ENCODE measurements at places on chromosomes 12 and 14.
A peak's percentile ranks its signal among the peaks of the same experiment; 100 is the strongest.

- DNase-seq: no peak
Measured at GRCh38 chr12:125382926-125383325, 317.7 kb downstream of the AACS start.

- DNase-seq: no peak
Measured at GRCh38 chr14:24535737-24536136, 27.7 kb upstream of the CMA1 start.

GRCh38 chr14:29953501-29953900 is 25.9 kb upstream of the PRKD1 start:
- no peak for DNase-seq

- DNase-seq: peak; percentile 71
Measured at GRCh38 chr12:89353823-89354611, 1.7 kb upstream of the DUSP6 start.

GRCh38 chr12:19778172-19778571 is 338.9 kb downstream of the AEBP2 start:
- no peak for DNase-seq

DNA sequence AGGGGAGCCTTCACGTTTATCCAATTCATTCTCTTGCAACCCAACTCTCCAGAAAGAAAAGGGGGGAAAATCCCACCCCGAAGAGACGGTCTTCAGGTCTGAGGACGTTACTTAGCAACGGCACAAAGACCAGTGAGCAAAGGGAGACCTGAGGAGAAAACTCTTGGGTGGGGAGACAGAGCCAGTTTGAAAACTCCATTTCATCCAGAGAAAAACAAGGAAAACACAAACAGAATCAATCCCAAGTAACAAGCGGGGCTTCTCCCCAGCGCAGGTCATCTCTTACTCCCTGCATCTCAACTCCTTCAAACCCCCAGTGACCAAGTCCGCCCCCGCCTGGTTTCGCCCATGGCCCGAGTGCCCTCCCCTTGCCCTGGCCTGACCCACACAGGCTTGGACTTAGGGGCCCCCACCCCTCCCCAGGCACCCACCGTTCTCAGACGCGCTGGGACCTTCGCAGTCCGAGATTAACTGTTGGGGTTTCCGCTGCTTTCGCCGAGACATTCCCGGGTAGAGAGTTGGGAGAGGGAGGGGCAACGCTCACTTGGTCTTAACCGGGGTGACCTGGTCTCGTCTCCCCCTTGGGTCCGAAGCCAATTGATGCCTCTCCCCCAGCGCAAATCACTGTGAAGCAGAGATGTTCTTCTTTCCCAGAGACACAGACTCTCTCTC is 10.4 kb upstream of the SALL2 start:
- no peak for DNase-seq

DNA sequence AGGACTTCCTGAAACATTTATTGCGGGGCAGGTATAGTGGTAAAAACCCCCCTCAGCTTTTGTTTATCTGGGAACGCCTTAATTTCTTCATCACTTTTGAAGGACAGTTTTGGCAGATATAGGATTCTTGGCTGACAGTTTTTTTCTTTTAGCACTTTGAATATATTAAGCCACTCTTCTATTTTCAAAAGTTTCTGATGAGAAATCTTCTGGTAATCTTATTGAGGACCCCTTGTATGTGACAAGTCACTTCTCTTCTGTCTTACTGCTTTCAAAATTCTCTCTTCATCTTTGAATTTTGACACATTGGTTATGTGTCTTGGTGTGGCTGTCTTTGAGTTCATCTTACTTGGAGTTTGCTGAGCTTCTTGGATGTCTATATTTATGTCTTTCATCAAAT is 59.1 kb downstream of the ATP23 start:
- no peak for DNase-seq

DNA sequence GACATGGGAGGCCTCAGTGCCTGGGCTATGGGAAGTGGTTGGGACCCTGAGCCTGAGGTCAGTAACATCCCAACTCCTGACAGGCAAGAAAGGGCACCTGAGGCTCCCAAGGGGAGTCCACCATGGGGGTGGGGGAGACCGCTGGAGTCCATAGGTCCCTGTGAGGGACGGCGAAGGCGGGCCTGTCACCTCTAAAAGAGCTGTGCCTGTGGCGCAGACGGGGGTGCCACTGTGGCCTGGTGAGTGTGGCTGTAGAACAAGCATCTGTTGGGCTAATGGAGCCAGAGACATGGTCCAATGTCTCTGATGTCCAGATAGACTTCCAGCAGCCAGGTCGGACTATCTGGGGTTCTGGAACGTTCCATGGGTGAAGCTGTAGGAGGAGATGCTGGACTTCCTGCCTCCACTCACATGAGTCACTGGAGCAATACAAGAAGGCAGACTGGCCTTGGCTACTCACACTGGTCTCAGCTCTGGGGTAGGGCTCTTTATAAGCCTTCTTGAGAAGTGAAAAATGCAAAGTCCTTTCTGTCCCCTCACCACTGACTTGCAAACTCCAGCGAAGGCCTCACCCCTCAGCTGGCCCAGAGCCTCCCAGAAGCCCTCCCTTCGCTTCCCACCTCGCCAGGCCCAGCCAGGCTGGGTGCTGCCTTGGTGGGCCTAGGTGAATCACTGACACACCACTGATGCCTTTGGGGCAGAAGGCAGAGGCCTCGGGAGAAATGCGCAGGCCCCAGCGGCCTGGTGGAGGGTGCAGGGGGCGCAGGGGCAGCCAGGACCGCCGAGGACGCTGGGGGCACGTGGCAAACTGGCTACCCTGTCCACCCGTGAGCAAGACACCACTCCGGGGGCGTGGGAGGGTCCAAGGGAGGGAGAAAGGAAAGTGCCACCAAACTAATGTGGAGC is 1.1 kb upstream of the TRAF3 start:
- DNase-seq: no peak

DNA sequence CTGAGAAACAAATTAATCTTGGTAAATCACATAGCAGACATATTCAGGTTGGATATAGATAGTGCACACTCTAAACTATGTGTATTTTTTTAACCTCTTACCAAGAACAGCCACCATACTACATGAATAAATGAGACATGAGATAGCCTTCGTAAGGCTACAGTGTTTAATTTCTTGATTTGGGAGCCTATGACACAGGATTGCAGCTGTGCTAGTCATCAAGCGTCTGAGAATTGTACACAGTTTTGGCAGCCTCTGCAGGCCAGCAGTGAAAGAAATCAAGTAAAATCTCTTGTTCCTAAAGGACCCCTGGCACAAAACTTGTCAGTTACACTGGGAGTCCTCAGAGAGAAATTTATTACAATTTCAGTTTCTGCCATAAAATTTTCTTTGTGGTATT is 236.1 kb downstream of the C12orf50 start:
- DNase-seq: no peak

DNA sequence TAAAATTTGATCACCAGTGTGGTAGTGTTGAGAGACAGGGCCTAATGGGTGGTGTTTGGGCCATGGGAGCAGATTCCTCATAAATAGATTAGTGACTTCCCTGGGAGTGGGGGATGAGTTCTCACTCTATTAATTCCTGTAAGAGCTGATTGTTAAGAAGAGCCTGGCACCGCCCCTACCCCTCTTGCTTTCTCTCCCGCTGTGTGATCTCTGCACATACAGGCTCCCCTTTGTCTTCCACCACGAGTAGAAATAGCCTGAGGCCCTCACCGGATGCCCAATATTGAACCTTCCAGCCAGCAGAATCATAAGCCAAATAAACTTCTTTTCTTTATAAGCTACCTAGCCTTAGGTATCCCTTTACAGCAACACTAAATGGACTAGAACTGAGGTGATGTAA is 31.9 kb upstream of the CAND1 start:
- no peak for DNase-seq

- DNase-seq: no peak
Measured at GRCh38 chr14:53855127-53855526, 101.5 kb downstream of the BMP4 start.

DNA sequence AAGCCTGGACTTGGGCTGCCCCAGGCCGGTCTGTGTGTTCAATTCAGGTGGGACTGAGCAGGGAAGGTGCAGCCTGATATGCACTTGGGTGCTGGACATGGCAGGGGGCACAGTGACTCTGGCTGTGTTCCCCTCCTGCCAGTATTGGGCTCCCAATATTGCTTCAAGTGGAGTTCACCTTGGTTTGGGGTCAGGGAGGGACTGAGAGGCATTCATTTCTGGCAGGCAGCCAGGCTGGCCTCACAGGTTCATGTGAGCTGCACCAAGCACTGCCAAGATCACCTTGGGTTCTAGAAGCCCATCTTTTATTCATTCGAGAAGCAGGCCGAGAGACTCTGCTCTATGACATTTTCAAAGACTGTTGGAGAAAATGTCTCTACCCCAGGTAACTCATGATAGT is 245.0 kb downstream of the CHST11 start:
- no peak for DNase-seq

DNA sequence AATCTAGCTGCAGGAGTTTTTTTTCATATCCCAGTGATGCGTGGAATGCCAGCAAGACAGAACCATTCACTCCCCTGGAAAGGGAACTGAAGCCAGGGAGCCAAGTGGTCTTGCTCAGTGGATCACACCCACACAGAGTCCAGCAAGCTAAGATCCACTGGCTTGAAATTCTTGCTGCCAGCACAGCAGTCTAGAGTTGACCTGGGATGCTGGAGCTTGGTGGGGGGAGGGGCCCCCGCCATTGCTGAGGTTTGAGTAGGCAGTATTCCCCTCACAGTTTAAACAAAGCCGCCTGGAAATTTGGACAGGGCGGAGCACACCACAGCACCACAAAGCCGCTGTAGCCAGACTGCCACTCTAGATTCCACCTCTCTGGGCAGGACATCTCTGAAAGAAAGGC is 86.9 kb upstream of the STXBP6 start:
- DNase-seq: no peak

- peak; percentile 65 for DNase-seq
Measured at GRCh38 chr12:4164559-4165558, 108.7 kb upstream of the CCND2 start.

GRCh38 chr14:92460916-92461579 is 52.5 kb upstream of the RIN3 start:
- peak; percentile 32 for DNase-seq

DNA sequence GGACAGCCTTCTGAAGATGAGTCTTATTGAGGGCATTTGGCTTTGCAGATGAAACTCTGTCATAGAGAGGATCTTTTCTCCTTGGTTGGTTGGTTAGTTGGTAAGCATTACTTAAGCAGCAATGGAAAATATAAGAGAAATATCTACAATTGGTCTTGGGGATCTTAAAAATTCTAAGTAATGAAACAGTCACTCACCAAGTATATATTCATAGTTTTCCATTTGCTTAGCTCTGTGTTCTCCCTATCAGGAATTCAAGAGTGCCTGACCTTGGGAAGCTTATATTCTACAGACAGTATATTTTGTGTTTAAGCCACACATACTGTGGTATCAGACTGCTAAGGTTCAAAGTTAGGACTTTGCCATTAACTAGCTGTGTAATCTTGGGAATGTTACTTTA is at the start of gene OR5AU1:
Gene OR5AU1, minus strand, starts transcription at position 101 of the 400 bp plus-strand sequence. CDS start 191 bp downstream, outside the sequence.
- no peak for DNase-seq

DNA sequence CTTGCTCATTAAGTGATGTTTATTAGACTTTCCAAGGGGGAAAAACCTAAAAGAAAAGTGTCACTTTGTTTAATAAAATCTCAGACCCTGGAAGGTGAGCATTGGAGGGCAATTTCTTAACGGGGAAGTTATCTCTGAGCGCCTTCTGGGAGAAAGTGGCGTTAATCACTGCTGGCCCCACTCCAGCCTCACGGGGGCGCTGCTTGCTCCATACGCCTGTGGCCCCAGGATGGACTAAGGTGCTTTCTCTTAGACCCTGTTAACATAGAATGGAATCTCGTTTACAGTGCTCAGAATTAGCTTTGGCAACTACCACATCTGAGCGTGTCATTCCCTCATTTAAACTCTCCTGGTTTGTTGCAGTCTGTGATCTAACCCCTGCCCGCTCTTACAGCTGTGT is 16.4 kb upstream of the PRIMA1 start:
- no peak for DNase-seq

DNA sequence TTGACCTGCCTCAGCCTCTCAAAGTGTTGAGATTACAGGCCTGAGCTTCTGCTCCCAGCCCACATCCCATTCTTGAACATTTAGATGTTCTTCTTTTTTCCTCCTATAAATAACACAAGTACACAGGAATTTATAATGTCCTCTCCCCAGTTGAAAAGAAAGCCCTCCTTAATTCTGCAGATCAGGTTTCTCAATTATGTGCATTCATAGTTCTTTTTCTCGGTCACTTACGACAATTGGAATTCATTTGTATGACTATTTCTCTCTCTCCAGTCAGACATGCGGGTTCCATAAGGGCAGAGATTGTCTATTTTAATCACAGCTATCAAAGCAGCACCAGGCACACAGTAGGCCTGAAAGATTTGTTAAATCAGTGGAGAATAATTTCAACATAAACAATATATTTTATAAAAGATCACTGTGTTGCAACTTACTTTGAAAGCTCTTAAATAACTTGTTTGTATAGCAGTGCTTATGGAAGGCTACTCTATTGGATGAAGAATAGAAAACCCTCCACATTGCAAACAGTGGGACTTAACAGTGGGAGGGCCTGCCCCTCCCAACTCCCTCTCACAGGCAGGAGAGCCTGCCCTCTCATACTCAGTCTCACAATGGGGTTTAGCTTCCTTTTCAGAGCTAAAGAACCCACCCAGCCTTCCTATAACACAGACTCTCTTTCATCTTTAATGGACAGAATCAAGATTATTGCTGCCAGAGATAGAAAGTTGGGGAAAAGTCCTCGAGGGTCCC is 84.1 kb upstream of the TRAF3 start:
- DNase-seq: no peak

DNA sequence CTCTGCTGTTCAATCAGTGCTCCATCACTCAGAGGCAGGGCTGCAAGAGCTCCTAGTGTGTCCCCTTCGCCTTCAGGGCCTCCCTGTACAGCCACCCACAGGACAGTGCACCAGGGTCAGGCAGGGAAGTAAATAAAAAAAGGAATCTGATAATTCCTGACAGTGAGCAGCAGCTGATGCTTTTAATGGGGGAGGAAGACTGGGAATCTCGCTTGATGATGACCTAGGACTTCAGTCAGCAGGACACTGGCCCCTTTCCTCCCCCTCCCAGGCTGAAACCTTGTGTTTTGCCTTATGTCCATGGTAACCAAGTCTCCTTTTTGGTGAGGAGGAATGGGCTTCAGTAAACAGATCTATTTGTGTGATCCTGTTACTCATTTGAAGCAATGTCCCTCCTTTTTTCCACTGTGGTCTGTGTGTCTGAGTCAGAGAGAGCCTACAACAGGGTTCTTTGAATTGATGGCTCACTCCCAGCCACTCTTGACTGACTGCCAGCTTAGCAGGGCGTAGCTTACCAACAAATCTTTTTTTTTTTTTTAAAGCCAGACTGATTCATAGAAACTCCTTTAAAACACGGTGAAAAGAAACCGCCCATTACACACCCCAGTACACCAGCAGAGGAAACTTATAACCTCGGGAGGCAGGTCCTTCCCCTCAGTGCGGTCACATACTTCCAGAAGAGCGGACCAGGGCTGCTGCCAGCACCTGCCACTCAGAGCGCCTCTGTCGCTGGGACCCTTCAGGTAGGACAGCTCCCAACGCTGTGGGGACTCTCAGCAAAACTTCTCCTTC is at the start of gene EMP1:
Gene EMP1, plus strand, starts transcription at position 597 of the 792 bp plus-strand sequence. CDS start 14,785 bp downstream, outside the sequence.
- peak; percentile 80 for DNase-seq
